Testis (tissue), 5 donors: ENCODE measurements at places on chromosomes 1 and 21. TPM values are rescaled to one million over a fixed set of nuclear protein-coding genes. Genes with fewer than 3 reads are reported as not detected.

KIF26B gene
- total RNA-seq, result 3.1 TPM

DNA sequence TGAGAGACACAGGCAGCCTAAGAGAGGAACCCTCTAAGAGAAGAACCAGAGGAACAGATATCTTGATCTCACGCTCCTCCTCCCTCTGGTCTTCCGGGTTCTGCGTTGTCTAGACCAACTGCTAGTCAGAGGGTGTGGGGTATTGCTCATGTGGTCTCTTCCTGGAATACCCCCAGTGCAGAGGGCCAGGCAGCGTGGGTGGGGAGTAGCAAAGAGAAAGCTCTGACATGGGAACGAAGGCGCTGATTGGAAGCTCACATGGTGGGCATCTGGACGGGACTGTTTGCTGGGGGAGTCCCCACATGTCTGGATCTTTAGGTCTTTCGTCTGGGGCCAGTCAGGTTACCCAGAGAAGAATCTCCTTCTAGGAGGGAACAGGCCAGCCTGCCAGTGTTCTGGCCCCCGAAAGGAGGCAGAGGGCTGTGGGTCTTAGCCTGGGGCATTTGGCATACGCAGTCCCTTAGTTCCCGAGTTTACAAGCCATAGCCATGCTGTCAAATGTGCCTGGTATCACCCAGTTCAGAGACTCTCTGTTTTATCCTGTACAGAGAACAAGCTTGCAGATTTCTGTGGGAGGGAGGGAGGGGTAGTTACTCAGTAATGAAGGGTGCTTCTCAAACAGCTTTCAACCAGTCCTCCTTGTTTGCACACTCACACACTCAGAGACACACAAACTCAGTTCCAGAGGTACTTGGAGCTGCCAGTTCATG, 18.3 kb upstream of the IL6R start:
- no peaks in the 10 kb centered on the region for H3K36me3 ChIP-seq
- no peak for DNase-seq
- H3K27me3 ChIP-seq, result no peaks in the 10 kb centered on the region
- no peaks in the 10 kb centered on the region for H3K4me1 ChIP-seq

RHEX gene
- total RNA-seq, result 3.0 TPM

HLX gene
- 3.5 TPM for total RNA-seq

DNA sequence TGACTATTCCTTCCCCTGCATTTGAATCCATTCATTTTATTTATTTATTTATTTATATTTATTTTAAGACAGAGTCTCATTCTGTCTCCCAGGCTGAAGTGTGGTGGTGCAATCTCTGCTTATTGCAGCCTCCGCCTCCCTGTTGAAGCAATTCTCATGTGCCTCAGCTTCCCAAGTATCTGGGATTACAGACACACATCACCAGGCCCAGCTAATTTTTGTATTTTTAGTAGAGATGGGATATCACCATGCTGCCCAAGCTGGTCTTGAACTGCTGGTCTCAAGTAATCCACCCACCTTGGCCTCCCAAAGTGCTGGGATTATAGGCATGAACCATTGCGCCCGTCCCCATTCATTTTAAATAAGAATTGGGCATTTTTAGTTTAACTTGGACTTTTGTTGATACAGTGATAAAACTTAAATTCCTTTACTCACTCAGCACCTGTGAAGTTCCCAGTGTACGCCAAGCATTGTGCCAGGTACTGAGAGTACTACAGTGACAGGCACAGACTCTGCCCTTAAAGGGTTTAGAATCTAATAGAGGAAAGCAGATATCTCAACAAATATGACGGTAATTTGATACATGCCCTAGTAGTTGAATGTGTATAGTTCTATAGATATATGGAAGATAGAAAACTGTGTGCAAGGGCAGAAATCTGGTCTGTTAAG, 90.5 kb downstream of the PTPRC start:
- DNase-seq, result no peak
- H3K27me3 ChIP-seq, result no peaks in the 10 kb centered on the region
- no peaks in the 10 kb centered on the region for H3K36me3 ChIP-seq
- no peak overlapping the region for H3K4me3 ChIP-seq
- H3K27ac ChIP-seq, result no peak overlapping the region
